ENCODE measurements at places on chromosomes 1 and 21.

- no peak for DNase-seq
Measured at GRCh38 chr1:198541737-198542136, 1.3 kb upstream of the ATP6V1G3 start.

DNA sequence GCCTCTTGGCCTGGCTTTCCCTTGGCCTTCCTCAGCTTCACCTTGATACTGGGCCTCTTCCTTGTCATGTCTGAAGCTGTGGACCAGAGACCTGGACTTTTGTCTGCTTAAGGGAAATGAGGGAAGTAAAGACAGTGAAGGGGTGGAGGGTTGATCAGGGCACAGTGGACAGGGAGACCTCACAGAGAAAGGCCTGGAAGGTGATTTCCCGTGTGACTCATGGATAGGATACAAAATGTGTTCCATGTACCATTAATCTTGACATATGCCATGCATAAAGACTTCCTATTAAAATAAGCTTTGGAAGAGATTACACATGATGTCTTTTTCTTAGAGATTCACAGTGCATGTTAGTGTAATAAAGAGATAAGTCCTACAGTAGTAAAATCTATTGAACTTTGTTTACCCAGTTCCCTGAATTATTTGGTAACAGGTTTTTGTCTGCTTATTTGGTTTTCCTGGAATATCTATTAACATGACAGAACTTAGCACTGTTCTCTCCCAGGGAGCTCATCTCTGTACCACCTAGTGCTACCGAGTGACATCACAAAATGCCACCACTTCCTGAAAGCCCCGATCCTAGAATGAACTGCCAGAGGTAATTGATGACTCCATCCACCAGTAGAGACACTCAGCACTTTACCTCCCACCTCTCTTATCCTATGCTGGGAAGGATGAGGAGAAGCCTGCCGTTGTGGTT, 22.2 kb downstream of the UBE2T start:
- no peak for DNase-seq

- no peak for DNase-seq
Measured at GRCh38 chr1:8197493-8198282, 120.2 kb upstream of the SLC45A1 start.

GRCh38 chr21:31675960-31676359, 16.5 kb downstream of the SOD1 start:
- DNase-seq, result no peak

- peak; percentile 94 for DNase-seq
Measured at GRCh38 chr1:2049718-2050431, at the start of gene PRKCZ. Gene PRKCZ, plus strand, starts transcription at chr1:2050411. Its CDS starts 220 bp downstream, at chr1:2050631.

DNA sequence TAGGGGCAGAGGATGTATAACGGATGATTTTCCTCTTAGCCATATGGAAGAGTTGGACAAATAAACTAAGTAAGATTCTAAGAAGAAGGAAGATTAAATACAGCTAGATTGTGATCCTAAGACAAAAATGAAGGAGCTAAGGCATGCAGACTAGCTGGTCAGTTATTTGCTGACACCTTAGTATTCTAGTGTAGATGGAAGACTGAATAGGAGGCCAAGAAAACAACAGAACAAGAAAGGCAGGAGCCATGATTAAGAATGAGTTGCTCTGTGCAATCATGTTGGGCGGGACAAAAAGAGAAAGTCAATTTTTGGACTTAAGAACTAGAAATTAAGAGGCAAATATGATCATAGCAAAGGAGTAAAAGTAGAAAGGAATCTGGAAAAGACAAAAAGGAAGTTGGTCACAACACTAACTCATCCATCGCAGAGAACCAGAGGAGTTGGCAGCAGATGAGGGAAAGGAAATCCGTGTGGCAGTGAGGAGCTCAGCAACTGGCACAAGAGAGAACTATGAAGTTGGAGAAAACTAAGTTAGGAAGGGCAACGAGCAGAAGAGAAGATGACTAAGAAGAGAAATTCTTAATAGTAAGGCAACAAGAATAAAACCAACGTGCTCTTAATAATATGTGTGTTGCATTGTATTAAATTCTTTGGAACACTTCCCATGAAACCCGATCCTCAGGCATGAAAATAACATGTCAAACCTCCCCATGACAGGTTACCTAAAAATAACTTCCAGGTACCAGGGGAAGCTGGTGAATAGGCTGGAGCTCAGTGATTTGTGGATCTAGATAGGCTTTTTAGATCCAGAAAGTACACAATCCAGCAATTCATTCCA, 234.4 kb downstream of the LTN1 start:
- DNase-seq, result no peak

- DNase-seq, result no peak
Measured at GRCh38 chr1:247376659-247377058, 39.3 kb upstream of the NLRP3 start.

DNA sequence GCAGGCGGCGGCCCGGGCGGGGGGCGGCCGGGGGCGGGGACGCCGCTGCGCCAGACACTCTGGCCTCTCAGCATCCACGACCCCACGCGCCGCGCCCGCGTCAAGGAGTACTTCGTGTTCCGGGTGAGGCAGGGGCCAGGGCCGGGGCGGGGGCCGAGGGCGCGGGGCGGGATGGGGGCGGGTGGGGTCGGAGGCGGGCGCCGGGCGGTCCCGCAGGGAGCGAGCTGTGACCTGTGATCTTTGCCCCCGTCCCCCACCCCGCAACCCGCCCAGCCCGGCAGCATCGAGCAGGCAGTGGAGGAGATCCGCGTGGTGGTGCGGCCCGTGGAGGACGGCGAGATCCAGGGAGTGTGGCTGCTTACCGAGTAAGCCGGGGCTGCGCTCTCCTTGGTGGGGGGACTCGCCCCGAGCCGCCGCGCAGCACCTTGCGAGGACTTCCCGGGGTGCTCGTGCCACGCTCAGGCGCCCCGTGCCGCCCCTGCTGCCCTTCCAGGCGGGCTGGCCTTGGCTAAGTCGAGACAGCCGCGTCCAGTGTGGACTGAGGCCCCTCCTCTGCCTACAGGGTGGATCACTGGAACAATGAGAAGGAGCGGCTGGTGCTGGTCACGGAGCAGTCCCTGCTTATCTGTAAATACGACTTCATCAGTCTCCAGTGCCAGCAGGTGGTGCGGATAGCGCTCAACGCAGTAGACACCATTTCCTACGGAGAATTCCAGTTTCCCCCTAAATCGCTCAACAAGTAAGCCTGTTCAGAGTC, 514 bp downstream of the TPRG1L start:
- DNase-seq, result no peak

DNA sequence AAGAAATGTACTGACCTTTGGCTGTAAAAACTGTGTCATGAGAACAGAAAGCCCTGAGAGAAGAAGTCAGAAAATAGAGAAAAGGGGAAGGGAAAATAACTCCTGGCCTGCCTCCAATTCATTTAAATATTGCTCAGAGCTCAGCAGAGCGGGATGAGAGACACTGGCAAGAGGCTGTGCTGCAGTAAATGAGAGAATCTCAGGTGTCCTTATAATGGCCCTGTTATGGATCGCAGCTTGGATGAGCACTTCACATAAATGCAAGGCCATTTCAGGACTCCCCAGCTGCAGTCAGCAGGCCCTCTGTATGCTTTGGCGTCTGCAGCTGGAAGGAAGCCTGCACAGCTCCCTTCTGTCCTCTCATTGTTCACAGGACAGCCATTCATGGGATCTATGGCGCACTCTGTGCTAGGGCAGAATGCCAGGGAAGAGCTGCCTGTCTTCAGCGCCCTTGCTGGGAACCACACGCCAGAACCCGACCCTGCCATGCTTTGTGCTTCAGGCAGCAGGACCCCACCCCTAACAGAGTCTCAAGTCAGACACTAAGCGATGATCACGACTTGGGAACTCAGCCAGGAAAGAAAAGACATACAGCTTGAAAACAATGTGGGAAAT, 20.7 kb upstream of the ABCB10 start:
- DNase-seq, result no peak

All from CD4-positive, alpha-beta T cell treated with Interleukin-2 at 100 ng/mL for 4 hours (primary cell).